ENCODE measurements at places on chromosomes 16 and 17. TPM values are rescaled to one million over a fixed set of nuclear protein-coding genes. Genes with fewer than 3 reads are reported as not detected.

- DNase-seq, result no peak
Measured at GRCh38 chr17:40110026-40110845, 9.8 kb upstream of the NR1D1 start.

FOXN1 gene
- polyA plus RNA-seq, result 0.55 TPM

DNA sequence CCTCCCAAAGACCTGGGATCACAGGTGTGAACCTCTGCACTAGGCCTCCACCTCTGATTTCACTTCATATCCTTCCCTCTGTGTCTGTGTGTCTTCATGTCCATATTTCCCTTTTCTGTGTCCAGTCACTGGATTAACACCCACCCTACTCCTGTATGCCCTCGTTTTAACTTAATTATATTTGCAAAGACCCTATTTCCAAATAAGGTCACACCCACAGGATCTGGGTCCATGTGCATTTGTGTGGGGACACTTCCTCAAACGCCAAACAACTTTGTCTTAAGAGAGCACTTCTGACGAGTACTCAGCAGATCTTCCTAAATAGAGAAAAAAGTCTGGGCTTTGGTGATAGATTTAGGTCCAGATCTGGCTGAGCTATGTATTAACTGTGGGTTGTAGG, 56.3 kb downstream of the MPHOSPH6 start:
- no peak for DNase-seq

DNA sequence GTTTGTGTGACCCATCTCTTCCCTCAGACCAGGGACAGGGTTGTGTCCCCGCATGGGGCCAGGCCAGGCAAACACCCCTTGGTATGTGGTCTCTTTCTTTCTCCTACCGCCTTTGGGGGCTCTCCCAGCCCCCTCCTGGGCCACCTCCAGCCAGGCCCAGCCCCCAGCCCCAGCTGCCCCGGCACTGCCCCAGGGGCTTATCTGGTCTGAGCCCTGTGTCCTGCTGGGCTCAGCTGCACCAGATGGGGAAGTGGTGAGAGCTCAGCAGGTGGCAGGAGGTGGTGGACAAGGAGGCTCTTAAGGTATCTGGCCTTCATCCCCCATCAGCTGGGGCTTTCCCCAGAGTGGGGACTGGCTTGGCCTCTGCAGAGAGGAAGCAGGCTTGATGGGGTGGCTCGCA, 8.7 kb downstream of the ADAM11 start:
- no peak for DNase-seq

GRCh38 chr17:6366221-6366666, 68.7 kb downstream of the AIPL1 start:
- peak; percentile 37 for DNase-seq

DNA sequence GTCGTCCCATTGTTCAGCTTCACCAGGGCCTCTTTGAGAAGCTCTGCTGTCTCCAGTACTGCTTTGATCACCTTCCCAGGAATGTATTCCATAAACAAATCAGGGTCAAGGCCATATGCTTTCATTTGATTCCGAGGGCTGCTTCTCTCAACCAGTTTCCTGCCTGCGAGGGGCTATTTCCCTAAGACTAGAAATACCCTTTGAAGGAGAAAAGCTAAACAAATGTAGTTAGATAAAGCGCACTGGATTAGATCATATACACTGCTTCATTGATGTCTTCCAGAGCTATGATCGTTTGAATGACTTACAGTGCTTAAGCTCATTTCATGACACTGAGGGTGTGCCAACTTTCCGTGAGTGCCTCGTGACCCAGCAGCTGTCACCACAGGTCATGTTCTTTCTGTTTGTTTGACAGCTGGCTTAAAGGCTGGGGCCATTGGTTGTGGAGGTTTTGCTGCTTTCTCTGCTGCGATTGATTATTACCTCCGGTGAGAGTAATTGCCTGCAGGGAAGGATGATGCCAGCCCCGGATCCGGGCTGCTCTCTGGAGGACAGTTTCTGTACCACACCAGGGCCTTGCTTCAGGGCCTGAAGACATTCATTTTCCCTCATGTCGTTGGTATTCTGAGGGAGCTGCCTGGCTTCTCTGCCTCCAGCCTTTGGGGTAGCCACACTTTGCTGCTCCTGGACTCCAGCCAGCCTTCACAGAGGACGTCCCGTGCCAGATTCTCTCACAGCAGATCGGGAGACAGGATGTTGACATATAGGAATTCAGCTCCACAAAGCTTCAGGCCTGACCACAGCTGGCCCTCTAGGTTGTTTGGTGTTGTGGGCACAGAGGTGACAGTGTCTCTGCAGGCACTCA, 3.9 kb downstream of the TIMM22 start:
- no peak for DNase-seq

TPSB2 gene
- polyA plus RNA-seq, result 0.18 TPM

GRCh38 chr17:66551839-66552238, 249.4 kb downstream of the PRKCA start:
- no peak for DNase-seq

DNA sequence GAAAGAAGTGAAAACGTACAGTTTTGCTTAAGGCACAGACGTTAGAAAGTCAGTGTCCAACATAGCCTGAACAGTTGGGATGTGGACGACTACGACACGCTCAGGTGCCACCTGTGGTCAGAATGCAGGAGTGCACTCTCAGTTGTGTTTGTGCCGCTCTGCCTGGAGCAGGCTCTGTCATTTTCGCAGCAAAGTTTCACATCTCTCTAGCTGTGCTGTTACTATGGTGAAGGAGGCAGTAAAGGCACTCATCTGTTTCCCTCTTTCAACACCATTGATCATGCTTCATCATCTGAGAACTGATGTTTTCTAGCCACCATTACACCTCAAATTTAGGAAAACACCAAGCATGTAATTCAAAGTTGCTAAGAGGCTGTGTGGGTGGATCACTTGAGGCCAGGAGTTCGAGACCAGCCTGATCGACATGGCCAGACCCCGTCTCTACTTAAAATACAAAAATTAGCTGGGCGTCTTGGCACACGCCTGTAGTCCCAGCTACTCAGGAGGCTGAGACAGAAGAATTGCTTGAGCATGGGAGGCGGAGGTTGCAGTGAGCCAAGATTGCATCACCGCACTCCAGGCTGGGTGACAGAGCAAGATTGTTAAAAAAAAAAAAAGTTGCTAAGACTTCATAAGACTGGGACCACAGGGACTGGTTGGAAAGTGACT, 44.9 kb upstream of the DNAJA2 start:
- peak; percentile 35 for DNase-seq

GRCh38 chr16:82282662-82283061, 112.6 kb upstream of the MPHOSPH6 start:
- DNase-seq, result no peak

- no peak for DNase-seq
Measured at GRCh38 chr16:25478476-25478875, 213.3 kb upstream of the HS3ST4 start.

DNA sequence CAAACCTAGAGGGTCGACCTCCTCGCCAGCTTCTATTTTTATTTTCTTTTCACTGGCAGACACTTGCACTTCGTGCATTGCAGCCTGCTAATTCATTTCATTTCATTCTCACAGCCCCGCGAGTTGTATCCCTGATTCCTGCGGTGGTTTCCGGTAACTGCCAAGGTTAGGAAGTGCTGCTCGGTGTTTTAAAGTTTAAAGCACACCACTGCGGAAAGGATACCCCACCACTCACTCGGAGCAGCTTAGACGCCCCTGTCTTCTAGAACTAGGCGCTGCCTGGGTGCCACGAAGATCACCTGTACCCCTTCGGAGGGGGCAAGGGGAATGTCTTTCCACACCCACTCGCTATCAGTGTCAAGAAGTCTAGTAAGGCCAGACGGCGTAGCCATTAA, 509 bp downstream of the CNEP1R1 start:
- peak; percentile 28 for DNase-seq

- peak; percentile 48 for DNase-seq
Measured at GRCh38 chr16:30985401-30986128, 558 bp downstream of the HSD3B7 start.

- DNase-seq, result peak; percentile 46
Measured at GRCh38 chr16:13923703-13924298, 3.8 kb downstream of the ERCC4 start.

DNA sequence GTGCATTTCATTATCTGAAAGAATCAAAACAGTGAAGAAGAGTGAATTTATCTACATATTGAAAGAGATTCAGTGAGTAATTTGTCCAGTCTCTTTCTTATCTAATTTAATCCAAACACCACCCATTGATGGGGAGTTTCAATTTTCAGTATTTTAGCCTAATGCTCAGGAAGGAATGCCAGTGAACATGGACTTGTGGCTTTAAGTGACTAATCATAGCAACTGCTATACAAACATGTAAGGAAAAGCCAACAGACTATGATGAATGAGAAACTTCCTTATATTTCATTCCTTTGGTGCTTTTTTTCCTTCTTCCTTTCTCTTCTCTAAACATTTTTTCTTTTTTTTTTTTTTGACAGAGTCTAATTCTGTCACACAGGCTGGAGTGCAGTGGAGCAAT, 885.8 kb downstream of the KCNJ2 start:
- DNase-seq, result no peak

EVI2A gene
- 1.8 TPM for polyA plus RNA-seq

DNA sequence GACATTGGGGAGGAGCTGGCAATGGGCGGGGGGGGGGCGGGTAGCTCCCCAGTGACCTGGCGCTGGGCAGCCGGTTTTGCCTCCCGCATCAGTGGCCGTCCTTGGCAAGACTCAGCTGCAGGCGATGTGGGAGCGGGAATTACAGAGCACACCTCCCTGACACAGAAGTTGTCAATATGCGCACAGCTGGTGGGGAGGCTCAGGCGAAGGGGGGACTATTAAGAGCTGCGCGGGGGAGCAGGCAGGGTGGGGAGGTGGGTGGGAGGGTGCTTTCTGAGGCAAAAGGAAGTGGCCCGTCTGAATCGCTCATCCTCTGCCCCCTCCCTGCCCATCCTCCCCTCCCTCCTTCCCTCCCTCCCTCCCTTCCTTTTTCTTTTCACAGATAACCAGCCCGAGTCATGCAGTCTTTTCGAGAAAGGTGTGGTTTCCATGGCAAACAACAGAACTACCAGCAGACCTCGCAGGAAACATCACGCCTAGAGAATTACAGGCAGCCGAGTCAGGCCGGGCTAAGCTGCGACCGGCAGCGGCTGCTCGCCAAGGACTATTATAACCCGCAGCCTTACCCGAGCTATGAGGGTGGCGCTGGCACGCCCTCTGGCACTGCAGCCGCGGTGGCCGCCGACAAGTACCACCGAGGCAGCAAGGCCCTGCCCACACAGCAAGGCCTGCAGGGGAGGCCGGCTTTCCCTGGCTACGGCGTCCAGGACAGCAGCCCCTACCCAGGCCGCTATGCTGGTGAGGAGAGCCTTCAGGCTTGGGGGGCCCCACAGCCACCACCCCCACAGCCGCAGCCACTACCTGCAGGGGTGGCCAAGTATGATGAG, 44.0 kb downstream of the SREBF1 start:
- DNase-seq, result peak; percentile 53

- no peak for DNase-seq
Measured at GRCh38 chr17:77274096-77274845, 133.5 kb downstream of the SEC14L1 start.

- no peak for DNase-seq
Measured at GRCh38 chr16:82924075-82924854, 297.5 kb downstream of the CDH13 start.

- DNase-seq, result peak; percentile 75
Measured at GRCh38 chr17:30970831-30971567, at the start of gene RNF135. TSS of gene RNF135 (plus strand) at chr17:30971039. CDS start at chr17:30971074, 35 bp downstream.

DNA sequence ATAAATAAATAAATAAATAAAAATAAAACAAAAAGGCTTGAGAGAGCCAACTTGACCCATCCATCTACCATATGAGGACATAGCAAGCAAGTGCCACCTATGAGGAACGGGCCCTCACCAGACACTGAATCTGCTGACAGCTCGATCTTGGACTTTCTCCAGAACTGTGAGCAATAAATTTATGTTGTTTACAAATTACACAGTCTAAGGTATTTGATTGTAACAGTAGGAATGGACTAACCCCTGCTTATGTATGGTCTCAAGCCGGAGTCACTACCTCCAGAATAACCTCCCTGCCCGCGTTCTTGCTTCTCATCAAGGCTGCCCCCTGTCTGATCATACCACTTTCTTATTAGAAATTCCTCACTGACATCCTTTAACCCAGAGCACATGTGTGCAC, 9.9 kb downstream of the SLC5A11 start:
- no peak for DNase-seq

GRCh38 chr16:85717393-85718152, 28.8 kb upstream of the GINS2 start:
- DNase-seq, result peak; percentile 65

GRCh38 chr16:1024138-1024537, 42.6 kb downstream of the SOX8 start:
- no peak for DNase-seq

EXOC3L1 gene
- 4.6 TPM for polyA plus RNA-seq

DNA sequence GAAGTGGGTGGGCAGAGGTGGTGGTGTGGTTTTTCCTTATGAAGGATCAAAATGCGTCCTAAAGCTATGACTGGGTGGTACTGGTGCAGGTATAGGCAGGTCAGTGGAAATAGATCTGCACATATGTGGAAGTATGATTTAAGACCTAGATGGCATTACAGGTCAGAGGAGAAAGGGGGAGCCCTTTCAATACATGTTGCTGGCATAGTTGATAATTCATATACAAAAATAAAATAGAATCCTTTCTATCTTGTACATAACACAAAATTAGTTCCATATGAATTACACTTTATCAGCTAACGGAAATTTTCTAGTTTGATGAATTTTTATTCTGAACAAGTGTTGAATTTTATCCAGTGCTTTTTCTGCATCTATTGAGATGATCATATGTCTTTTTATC, 20.8 kb upstream of the PIK3R5 start:
- DNase-seq, result no peak

C16orf96 gene
- 0.33 TPM for polyA plus RNA-seq

TNFRSF17 gene
- 0.18 TPM for polyA plus RNA-seq

GRCh38 chr16:58128711-58129096, 477 bp downstream of the CFAP20 start:
- no peak for DNase-seq

- peak; percentile 69 for DNase-seq
Measured at GRCh38 chr17:71765437-71765836, 355.4 kb upstream of the SOX9 start.

GRCh38 chr16:49531931-49532840, 158.6 kb downstream of the C16orf78 start:
- DNase-seq, result no peak

DNA sequence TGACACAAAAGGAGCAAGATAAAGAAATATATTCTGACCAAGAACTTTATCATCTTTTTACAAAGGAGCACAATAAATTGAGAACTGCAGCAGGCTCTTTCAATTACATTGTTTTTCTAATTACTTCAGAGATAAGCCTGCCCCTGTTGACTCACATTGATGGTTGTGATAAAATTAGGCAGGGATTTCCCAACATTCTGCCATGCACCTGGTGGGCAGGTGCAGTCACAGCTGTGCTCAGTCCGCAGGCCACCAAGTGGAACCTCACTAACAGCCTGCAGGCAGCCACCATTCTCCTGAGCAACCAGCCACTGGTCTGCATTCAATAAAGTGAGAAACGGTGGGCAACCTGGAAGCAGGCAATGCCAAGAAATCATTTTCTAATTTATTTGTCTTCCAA, 5.1 kb downstream of the FANCA start:
- DNase-seq, result no peak

- DNase-seq, result no peak
Measured at GRCh38 chr17:60557805-60558204, 31.8 kb upstream of the APPBP2 start.

DNA sequence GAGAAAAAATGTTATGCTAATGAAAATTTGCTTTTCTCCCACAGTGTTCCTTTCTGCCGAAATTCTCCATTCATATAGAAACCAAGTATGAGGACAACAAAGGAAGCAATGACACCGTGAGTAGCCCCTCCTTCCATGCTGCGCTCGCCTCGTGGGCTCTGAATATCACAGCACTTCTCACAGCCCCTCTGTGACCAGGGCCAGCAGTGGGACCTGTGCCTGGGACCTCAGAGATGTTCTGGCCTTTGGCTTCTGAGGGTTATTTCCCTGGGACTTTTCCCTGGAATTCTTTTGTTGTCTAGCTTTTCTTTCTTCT, 139.6 kb upstream of the NOL11 start:
- no peak for DNase-seq
